A549 treated with RU486 at 1 μM for 4 hours (cell line): ENCODE measurements at places on chromosomes 7 and 10. TPM values are rescaled to one million over a fixed set of nuclear protein-coding genes. Genes with fewer than 3 reads are reported as not detected.

The COG5 gene
- total RNA-seq: 9.7 to 14.3 TPM (median 10.7 TPM) in 5 replicates

The HOXA5 gene
- 2.8 to 7.5 TPM (median 6.6 TPM) in 5 replicates for total RNA-seq

The AGR2 gene
- 94.2 to 178 TPM (median 155 TPM) in 5 replicates for total RNA-seq

The FGFBP3 gene
- 1.8 to 3.1 TPM (median 2.7 TPM) in 5 replicates for total RNA-seq

The ACSM6 gene
- total RNA-seq: not detected in 5 replicates

The TRPV5 gene
- total RNA-seq: not detected in 5 replicates

The TMEM213 gene
- total RNA-seq: not detected in 5 replicates

The VAX1 gene
- 1.2 to 1.7 TPM (median 1.4 TPM) in 5 replicates for total RNA-seq

The PRKCQ gene
- total RNA-seq: 4.1 to 5.4 TPM (median 4.5 TPM) in 5 replicates

The SMKR1 gene
- total RNA-seq: 11.8 to 13.5 TPM (median 13.4 TPM) in 5 replicates

The CNTNAP2 gene
- 0.02 to 0.03 TPM (median 0.02 TPM) in 3 of 5 replicates, not detected in the others for total RNA-seq

The HMX3 gene
- total RNA-seq: 0.12 TPM in 1 of 5 replicates, not detected in the others

The FBXL13 gene
- total RNA-seq: 0.19 to 0.42 TPM (median 0.31 TPM) in 4 of 5 replicates, not detected in the other

The LRRC18 gene
- not detected in 5 replicates for total RNA-seq

The PTPRZ1 gene
- not detected in 5 replicates for total RNA-seq

The SLIT1 gene
- 0.02 to 0.23 TPM (median 0.06 TPM) in 4 of 5 replicates, not detected in the other for total RNA-seq

The PRSS1 gene
- not detected in 5 replicates for total RNA-seq

The HOXA2 gene
- total RNA-seq: 0.77 to 1.4 TPM (median 0.98 TPM) in 5 replicates

The ACTL6B gene
- total RNA-seq: not detected in 5 replicates

The GRID2IP gene
- 0.03 TPM in 1 of 5 replicates, not detected in the others for total RNA-seq

The MAT1A gene
- total RNA-seq: 0.09 to 0.22 TPM in 2 of 5 replicates, not detected in the others

The CNNM1 gene
- total RNA-seq: 19.0 to 23.8 TPM (median 22.6 TPM) in 5 replicates

The TACR2 gene
- total RNA-seq: 0.07 to 0.19 TPM (median 0.16 TPM) in 5 replicates

The PRF1 gene
- not detected in 5 replicates for total RNA-seq

The POU6F2 gene
- total RNA-seq: not detected in 5 replicates

The WEE2 gene
- total RNA-seq: not detected in 5 replicates

The ZNF853 gene
- 1.8 to 2.9 TPM (median 2.3 TPM) in 5 replicates for total RNA-seq

The FAM180A gene
- total RNA-seq: not detected in 5 replicates

The TMEM178B gene
- 1.1 to 1.7 TPM (median 1.4 TPM) in 5 replicates for total RNA-seq

The ENO4 gene
- 0.15 to 0.31 TPM (median 0.22 TPM) in 5 replicates for total RNA-seq
